ENCODE measurements at places on chromosomes 6 and 20.

DNA sequence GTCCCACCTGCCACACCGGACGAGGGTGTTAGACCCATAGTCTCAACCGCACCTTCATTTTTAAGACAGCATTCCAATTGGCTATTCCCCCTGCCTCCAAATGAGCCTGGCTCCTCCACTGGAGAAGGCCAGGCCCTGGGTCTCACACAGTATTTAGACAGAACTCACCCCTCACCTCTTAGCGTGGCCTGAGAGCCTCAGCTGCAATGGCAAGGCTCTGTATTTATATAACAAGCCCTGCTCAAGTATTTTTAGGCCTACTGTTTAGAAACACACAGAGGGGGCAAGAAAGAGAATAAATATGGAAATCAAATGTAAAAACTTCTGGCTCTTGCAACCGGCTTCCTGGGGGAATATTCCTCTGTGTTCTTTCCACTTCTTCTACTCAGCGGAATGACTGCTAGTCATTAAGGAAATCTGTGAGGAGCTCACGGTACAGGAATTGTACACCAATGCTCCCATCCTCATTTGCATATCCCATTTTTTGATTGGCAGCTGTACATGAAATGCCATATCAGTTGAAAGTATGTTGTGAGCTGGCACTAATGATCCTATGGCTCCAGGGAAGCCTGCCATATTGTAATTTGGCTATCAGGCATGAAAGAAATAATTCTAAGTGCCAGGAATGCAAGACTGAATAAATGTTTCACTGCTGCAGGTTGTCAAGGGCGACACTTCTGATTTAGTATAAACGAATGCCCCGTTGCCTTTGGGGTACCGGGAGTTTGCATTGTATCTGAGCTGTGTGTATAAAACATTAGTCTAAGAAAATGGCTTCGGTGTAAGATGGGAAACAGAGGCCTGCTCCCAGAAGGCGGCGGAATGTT lies 207.5 kb downstream of the ZNF217 start:
- DNase-seq, result no peak

- peak; percentile 95 for DNase-seq
Observed at GRCh38 chr6:125944434-125944816, 12.1 kb upstream of the HINT3 start.

DNA sequence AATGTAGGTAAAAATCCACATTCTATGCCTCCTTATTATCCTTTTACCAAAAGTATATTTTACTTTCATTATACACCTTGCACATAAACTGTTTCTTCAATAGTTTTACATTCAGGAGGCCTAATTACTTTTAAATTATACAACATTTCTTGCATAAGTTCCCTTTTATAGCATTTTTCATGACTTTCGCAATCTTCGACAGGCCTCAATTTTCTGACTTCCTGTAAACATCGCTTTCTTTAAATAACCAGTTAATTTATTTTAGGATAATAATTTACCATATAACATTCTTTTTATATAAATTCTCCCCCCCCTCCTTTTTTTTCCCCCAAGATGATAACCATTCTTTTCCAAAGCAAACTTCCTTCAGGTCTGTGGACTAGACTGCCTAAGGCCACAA lies 9.2 kb downstream of the SLC35A1 start:
- no peak for DNase-seq

DNA sequence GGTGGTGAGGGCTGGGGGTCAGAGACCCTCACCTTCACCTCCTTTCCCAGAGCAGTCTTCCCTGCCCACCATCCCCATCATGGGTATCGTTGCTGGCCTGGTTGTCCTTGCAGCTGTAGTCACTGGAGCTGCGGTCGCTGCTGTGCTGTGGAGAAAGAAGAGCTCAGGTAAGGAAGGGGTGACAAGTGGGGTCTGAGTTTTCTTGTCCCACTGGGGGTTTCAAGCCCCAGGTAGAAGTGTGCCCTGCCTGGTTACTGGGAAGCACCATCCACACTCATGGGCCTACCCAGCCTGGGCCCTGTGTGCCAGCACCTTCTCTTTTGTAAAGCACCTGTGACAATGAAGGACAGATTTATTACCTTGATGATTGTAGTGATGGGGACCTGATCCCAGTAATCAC lies 2.1 kb downstream of the HLA-G start:
- no peak for DNase-seq

DNA sequence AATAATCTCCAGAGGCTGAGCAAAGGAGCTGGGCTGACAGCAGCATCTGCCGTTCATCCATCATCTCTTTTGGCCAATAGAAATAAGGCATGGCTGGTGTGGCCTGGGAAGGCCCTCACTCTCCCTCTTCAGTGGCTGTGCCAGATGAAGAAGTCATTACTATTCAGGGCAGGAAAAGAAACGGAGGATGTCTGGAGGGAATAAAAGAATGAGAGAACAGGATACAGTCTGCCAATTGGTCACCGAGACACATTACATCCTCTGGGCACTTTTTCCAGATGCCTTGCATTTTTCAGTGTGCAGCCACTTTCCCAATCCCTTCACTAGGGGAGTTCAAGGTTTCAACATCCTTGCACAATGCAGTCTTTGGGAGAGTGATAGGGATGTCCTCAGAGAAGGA lies 32.2 kb upstream of the VGLL2 start:
- DNase-seq, result no peak

- DNase-seq, result no peak
Observed at GRCh38 chr6:167579806-167580618, 246.7 kb upstream of the AFDN start.

DNA sequence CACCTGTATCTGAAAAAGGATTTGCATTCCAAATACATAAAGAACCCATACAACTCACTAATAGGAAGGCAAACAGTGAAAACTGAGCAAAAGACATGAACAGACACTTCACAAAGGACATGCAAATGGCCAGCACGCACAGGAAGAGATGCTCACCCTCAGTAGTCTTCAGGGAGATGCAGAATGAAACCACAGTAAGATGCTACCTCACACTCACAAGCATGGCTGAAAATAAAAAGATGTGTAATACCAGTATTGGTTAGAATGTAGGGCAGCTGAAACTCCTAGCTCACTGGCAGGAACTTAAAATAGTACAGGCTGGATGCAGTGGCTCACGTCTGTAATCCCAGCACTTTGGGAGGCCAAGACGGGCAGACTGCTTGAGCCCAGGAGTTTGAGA lies 64.6 kb downstream of the SNX5 start:
- DNase-seq, result no peak

DNA sequence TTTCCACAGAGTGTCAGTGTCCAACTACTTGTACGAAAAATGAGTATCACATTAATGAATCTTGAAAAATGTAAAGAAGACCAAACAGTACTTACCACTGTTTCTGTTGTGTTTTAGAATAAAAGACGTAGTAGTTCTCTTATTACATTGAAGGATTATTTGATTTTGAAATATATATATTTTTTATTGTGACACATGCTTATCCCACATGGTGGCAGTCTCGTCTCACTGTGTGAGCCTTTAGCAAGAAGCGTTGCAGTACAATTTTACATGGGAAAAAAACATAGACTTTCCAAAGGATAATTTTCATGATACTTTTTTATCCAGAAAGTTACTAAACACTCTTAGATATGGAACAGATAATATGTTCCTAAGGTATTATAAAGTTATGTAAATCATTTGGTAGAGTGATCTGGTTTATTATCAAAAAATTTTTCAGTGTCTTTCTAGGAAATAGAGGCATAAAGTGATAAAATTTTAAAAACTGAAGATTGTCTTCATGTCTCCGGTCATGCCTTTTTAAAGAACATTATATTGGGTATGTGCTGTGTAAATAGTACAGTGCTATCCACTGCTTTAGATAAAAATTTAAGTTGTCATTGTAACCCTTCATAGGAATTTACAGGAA lies 117.5 kb upstream of the SAMD5 start:
- DNase-seq, result peak; percentile 43

GRCh38 chr6:26224940-26225847 lies 138.0 kb downstream of the HFE start:
- peak; percentile 79 for DNase-seq

- DNase-seq, result peak; percentile 36
Observed at GRCh38 chr20:50930139-50930975, 880 bp downstream of the ADNP start.

GRCh38 chr6:138307352-138307751 lies 70.4 kb upstream of the SMIM28 start:
- DNase-seq, result no peak

DNA sequence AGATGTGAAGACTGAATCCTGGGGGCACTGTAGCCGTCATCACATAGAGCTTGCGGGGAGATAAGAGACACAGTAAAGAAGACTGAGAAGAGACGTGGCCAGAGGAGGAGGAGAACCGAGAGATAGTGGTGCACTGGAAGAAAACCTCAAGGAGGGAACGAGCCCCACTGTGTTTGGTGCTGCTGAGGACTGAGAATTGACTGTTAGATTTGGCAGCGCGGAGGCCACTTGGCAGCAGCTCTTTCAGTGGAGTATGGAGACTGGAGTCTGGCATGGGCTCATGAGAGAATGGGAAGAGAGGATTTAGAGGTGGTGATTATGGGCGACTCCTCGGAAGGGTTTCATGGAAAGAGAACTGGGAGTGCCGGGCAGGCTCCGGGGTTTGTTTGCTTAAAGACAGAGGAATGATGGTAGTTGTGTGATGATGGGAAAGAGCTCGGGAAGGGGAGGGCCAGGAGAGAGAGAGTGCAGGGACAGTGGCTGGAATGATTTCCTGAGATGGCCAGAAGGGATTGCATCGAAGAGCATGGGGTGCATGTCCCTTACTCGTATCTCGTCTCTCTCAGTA lies 18.0 kb downstream of the CDYL start:
- DNase-seq, result no peak

DNA sequence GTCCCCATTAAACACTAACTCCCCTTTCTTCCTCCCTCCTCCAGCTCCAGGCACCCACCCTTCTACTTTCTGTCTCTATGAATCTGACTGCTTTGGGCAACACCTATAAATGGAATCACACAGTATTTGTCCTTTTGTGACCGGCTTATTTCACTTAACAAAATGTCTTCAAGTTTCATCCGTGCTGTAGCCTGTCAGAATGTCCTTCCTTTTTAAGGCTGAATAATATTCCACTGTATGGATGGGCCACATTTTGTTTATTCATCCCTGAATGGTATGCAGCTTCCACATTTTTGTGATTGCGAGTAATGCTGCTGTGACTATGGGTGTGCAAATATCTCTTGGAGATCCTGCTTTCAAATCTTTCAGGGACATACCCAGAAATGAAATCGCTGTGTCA lies 28.4 kb downstream of the BMP7 start:
- DNase-seq, result no peak

- DNase-seq, result peak; percentile 30
Observed at GRCh38 chr20:62776692-62777527, 19.4 kb upstream of the MRGBP start.

GRCh38 chr6:157823001-157823527 lies at the start of gene SNX9:
Gene SNX9, plus strand, starts transcription at chr6:157823246. Its CDS starts 189 bp downstream, at chr6:157823435.
- peak; percentile 84 for DNase-seq

- DNase-seq, result no peak
Observed at GRCh38 chr20:37521061-37521771, at the start of gene NNAT. Gene NNAT, plus strand, starts transcription at chr20:37521250. Its CDS starts 82 bp downstream, at chr20:37521332.

GRCh38 chr6:35543459-35544193 lies 30.9 kb upstream of the TULP1 start:
- no peak for DNase-seq

- no peak for DNase-seq
Observed at GRCh38 chr6:155245831-155246230, 18.0 kb upstream of the CLDN20 start.

Data from lung microvascular endothelial cell (primary cell).